NCI-H2081 (cell line): ENCODE measurements at places on chromosomes 7 and 10.

GRCh38 chr7:19351341-19352304 is 206.4 kb upstream of the FERD3L start:
- no peak for DNase-seq

GRCh38 chr7:50838675-50839377 is 56.1 kb upstream of the GRB10 start:
- DNase-seq: no peak

GRCh38 chr7:79471699-79472098 is 18.2 kb upstream of the MAGI2 start:
- no peak for DNase-seq

GRCh38 chr10:110845756-110846620 is 25.7 kb upstream of the PDCD4 start:
- DNase-seq: no peak

GRCh38 chr7:92633211-92633906 is 43.2 kb upstream of the FAM133B start:
- DNase-seq: peak; percentile 18

DNA sequence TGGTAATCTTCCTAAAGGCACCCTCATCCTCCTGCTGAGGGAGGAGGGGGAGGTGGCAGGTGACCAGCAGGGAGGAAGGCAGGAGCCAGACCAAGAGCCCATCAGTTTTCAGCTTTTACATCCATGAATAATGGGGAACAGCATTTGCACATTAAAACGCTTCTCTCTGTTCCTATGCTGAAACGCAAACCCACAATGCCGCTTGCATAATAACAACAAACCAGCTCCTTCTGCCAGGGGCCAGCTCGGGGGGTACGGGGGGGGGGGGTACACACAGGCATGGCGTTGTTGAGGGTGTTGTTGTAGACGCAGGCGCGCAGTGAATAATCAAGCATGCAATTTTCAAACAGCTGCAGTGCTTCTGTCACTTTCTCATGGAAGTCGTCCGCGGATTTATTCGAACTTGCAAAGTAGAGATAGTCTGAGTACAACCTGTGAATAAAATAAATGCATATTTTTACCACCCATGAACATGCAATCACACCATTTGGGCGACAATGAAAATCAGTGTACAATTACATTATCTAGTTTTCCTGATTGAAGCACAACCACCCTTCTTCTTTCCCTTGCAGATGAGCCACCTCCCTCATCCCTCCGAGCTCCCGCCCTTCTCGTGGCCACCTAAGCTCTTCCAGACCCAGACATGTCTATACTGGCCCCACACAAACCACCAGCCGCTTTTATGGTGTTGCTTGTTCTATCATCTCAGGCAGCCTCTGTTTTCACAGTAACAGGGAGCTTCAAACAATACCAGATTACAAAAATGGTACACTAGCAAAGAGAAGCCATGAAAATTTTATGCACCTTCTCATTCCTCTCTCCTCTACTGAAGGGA is 72.2 kb downstream of the CHST15 start:
- DNase-seq: no peak

GRCh38 chr7:54831046-54831643 is 72.1 kb upstream of the SEC61G start:
- DNase-seq: no peak

- DNase-seq: no peak
Observed at GRCh38 chr7:128234476-128235026, 6.5 kb upstream of the LEP start.

DNA sequence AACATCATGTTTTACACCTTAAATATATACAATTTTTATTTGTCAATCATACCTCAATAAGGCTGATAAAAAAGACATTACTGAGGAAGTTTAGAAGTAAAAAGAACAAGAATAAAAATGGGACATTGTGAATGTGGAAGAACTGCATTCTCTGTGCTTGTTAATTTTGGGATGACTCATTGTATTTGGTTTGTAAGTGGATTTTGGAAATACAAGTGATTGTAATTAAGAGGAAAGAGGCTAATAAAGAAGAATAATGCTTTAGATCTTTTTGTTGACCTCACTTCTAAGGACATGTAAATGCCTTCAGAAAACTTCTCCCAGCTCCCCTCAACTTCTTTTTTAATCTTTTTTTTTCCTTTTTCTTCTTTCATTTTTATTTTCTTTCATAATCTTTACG is 76.0 kb downstream of the HGF start:
- no peak for DNase-seq

DNA sequence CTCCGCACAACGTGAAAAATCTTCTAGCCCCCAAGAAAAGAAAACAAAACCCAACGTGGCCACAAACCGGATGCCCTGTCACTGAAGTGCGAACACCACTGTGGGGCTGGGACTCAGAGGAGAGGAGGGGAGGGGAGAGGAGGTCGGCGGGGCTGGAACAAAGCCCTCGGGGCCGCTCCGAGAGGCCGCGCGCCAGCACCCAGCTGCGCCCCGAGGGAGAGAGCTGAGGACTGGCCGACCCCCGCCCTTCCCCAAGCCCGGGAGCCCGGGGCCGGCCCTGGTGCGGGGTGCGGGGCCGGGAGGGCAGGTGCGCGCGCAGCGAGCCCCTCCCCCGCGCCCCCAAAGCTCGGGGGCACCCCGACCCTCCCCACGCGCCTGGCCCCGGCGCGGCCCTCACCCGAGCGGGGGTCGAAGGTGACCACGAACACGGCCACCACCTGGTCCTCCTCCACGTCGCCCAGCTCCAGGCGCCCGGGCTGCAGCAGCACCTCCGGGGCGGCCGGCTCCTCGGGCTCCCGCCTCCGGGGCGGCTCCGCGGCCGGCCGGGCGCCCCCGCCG is 398 bp downstream of the DENND11 start:
- DNase-seq: peak; percentile 40

GRCh38 chr7:96321031-96321657 is 754 bp downstream of the SLC25A13 start:
- DNase-seq: peak; percentile 87

DNA sequence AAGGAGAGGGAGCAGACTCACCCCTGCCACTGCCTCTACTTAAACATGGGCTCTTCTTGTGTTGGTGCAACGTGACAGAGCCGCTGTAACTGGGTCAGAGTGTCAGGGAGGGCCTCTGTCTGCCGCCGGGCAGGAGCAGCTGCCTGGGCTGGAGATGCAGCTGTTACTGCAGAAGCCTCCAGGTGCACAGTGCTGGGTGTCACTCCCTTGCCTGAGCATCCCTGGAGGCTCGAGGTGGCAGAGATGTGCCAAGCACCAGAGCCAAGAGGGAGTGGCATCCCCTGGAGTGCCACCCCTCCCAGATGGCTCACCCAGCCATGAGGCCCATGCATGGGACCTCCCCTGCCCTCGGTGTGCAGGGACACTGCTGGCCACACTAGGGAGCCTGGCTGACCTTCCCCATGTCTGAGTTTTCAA is 145.7 kb downstream of the PRPF18 start:
- peak; percentile 5 for DNase-seq

- no peak for DNase-seq
Observed at GRCh38 chr7:93889261-93889660, 1.3 kb downstream of the TFPI2 start.

DNA sequence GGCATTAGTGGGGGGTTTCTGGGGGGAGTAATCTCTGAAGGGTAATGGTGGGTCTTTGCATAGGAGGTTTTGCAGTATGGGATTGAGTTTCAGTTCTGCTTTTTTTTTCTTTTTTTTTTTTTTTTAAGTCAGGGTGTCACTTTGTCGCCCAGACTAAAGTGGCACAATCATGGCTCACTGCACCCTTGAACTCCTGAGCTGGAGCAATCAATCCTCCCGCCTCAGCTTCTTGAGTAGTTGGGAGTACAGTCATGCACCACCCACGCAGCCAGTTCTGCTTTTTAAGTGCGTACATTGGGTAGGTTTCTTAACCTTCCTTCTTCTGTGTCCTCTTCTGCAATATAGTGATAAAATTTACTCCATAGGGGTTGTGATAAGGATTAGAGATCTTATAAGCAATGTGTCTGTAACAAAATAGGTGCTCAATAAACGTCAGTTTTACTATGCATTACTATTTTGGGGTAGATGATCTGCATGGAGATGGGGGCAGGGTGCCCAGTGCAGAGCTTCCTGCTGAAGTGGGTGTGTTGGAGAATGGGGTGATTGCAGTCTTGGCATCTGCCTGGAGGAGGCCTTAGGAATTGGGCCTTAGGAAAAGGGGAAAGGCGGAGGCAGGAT is 9.6 kb downstream of the KAZALD1 start:
- DNase-seq: no peak

GRCh38 chr7:50543776-50544442 is 21.3 kb downstream of the DDC start:
- no peak for DNase-seq

DNA sequence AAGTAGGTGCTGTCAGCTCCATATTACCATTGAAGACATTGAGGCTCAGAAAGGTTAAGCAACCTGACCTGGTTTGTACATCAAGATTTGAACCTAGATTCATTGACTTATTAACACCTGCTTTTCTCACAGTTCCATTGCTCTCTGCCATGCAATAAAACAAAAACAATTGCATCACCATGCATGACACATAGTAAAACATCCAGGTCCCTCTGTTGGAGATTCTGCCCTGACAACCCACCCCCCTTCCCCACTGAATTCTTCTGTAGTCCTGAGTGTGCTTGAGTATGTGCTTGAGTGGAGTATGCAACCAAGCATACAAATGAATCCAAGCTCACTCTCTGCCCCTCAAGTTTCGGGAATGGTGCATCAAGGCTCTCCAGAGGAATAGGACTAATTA is 6.0 kb upstream of the LMBR1 start:
- no peak for DNase-seq

GRCh38 chr7:103766660-103767059 is 222.8 kb downstream of the RELN start:
- no peak for DNase-seq

- DNase-seq: peak; percentile 20
Observed at GRCh38 chr7:106462365-106462859, 177.6 kb upstream of the NAMPT start.

GRCh38 chr10:52871191-52871843 is 98.7 kb upstream of the MBL2 start:
- no peak for DNase-seq

GRCh38 chr10:75115137-75115536 is 3.7 kb downstream of the SAMD8 start:
- DNase-seq: no peak

GRCh38 chr10:6200734-6201515 is 1.8 kb upstream of the PFKFB3 start:
- no peak for DNase-seq

GRCh38 chr10:87092376-87092860 is 2.2 kb downstream of the GLUD1 start:
- DNase-seq: peak; percentile 13

GRCh38 chr7:46391231-46392201 is 470.4 kb upstream of the IGFBP3 start:
- DNase-seq: no peak

GRCh38 chr10:80530251-80530650 is 7.5 kb upstream of the SH2D4B start:
- DNase-seq: no peak

GRCh38 chr7:150756858-150757257 is 19.6 kb downstream of the GIMAP5 start:
- DNase-seq: no peak

DNA sequence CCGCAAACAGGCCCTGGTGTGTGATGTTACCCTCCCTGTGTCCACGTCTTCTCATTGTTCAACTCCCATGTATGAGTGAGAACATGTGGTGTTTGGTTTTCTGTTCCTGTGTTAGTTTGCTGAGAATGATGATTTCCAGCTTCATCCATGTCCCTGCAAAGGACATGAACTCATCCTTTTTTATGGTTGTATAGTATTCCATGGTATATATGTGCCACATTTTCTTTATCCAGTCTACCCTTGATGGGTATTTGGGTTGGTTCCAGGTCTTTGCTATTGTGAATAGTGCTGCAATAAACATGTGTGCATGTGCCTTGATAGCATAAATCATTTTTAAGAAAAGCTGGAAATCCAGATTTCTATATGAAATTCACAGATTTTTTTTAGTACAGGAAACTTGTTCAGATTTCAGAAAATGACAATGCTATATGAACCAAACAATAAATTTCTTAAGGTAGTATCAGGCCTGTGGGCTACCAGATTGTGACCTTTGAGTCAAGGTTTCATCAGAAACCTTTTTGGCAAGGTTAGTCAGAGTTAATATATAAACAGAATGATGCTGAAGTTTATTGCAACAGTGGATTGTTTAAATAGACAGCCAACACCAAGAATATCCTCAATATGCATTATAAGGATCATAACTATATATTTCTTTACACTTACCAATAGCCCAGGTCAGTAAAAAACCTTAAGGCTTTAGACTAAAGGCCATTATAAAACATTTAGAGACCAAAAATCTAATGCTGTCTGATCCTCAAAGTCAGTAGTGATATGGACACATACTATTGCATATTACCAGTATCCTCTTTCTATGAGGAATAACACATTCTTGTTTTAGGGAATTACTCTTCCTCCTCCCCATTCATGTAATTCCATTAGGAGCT is 68.7 kb upstream of the PAPSS2 start:
- DNase-seq: no peak

DNA sequence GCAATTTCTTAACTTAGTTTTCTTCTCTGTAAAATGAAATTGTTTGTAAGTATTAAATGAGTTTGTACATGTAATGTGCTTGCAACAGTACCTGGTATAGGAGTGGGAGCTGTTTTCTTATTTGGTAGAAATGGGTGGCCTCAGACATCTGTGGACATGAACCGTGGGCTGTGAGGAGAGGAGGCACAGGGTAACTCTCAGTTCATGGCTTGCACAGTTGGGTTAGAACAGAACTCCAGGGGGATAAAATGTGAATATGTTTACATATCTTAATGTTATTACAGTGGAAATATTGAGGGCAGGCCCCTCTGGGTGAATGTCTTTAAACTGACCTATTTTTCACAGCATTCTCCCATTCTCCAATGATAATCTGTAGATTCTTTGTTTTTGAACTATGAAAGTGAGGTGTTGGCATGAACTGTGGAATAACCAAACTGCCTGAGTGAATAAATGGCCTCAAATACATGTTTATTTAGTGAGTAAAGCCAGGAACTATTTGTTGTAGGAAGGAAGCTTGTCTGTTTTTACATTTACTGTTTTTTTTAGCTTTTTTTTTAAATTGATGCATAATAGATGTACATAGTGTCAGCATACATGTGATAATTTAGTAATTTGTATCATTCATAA is 2.6 kb downstream of the ABCA13 start:
- no peak for DNase-seq

DNA sequence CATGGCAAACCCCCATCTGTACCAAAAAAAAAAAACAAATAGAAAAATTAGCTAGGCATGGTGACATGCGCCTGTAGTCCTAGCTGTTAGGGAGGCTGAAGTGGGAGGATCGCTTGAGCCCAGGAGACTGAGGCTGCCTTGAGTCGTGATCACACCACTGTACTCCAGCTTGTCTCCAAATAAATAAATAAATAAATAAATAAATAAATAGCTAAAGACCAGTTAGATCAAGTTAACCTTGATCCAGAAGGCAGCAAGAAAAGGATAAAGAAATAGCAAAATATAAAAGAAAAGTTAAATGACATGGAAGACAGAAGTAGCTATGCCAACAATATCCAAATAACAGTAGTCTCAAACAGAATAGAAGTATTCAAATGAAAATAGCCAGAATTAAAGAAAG is 132.2 kb upstream of the SH2B2 start:
- no peak for DNase-seq
